ENCODE measurements at places on chromosomes 4 and X.
A peak's percentile ranks its signal among the peaks of the same experiment; 100 is the strongest.

DNA sequence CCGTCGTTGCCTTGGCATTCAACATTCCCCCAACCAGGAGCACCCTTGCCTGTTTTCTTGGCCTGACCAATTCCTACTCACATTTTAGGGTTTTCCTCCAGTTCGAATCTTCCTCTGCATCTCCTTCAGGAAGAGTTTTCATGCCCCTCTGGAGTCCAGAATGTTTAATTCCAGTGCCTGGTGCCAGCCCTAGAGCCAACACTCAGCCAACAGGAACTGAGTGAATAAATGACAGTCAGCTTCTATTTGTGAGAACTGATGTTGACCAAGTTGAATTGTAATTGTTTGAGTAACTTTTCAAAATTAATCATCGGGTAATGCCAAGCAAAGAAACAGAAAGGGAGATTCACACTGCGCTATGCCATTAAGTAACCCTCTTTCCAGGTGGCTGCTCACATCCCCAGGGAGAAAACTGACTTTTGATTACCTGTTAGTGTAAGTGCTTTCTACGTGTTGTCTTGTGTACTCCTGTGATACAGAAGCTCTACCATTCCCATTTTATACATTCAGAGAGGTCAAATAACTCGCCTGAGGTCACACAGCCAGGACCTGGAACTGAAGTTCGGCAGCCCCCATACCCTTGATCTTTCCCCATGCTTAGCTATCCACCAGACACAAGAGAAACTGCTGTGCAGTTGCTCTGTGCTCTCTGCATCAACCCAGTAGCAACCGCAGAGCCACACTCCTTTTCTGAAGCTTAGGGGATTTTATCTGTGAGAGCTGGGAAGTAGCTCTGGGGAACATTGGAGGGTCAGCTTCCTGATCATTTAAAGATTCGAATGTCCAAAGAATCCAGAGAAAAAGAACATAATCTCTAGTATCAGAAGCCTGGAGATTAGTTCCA is 19.0 kb upstream of the SLC2A9 start:
- DNase-seq = no peak

DNA sequence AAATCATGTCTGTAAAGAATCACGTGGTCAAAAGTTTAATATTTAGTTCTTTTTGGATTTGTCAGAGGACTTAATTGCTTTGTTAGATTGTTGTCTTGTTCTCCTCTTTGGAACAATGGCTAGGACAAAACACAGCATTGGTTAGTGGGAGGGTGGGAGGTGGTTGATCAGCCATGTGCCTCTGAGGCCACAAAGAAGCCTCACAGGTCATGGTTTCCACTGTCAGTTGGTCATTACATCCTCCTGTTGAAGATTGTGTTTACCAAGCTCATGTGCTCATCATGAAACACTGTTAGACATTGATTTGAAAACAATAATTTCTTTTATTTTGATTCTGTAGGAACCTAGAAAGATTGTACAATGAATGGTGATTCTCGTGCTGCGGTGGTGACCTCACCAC is 31.9 kb downstream of the ADD1 start:
- DNase-seq = no peak

DNA sequence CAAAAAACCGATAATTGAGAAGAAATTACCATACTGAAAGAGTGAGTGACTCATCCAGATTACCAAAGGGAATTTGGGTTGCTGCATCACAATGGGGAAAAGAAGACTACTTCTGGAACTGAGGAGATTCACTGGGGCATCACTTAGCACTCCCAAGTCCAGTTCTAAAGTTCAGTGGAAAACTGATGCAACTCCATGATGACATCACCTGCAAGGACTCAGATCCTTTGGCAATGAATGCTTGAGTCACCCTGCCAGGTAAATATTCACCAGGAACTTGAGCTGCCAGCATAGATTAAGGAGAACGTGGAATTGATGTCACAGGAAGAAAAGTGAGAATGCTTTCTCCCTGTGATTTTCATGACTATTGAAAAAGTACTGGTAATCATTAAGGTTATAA is 32.0 kb upstream of the SMIM10L2A start:
- DNase-seq = no peak

DNA sequence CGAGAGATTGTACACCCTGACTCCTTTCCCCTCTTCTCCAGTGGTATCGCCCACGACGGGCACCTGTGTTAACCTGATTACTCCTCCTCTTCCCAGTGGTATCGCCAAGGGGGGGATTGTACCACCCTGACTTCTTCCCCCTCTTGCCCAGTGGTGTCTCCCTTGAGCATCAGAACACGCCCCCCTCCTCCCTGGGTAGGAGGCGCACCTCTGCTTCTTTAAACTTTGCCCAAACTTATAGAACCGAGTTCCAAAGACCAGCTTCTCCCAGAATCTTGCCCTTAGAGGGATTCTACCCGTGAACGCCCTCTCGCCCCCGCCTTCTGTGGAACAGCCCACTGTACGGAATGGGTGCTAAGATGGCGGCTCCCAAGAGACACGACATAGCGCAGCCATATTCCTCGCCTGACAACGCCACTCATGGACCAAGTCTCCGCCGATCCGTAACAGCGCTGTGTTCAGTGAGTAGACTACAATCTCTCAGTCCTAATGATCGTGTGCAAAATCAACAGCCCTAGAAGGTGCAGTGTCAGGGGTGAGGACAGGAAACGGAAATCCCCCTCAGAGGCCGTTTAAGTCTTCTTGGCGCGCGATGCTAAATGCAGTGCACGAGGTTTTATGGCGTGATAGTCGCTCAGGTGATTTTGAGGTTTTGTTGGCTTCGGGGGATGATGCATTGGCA is 4.2 kb upstream of the ZNF157 start:
- DNase-seq = peak; percentile 40

DNA sequence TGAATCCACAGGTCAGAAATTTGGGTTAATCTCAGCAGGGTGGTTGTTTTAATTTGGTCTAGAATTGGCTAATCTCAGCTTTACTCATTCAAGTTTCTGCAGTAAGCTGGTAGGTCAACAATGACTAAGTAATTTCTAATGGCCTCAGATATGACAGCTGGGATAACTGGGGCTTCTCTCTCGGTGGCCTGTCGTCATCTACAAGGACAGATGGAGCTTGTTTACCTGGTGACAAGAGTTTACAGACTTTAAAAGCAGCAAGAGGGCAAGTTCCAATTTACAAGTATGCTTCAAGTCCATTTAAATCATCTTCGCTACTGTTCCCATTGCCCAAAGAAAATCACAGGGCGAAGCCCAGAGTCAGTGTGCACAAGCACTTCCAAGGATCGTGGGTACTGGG is 453.9 kb downstream of the PDHA2 start:
- DNase-seq = no peak

GRCh38 chr4:16199093-16199492 is 27.2 kb downstream of the TAPT1 start:
- no peak for DNase-seq

- DNase-seq = no peak
These were observed 21.3 kb downstream of the ZNF330 start for GRCh38 chr4:141241986-141242385.
